EH (cell line): ENCODE measurements at places on chromosomes 6 and 20.

DNA sequence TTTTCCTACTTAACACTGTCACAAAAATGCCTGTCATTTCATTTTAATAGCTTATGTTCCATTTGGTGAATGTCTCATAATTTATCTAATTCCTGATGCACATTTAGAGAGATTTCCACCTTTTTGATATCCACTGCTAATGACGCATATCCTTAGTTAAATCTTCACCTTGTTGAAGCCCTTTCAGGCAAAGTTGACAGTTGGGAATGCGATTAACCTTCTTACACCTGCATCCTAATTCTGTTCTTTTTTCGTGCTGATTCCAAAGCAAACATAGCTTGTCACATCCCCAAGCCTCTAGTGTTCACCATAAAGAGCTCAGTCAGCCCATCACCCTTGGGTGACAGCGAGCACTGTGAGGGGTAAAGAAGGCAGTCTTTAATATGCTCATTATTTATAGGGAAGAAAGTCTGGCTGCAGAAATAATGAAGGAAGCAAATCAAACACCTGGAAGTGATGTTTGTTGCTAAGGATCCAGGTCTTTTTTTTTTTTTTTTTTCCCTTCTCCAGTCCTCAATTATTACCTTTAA is 205.6 kb downstream of the DTNBP1 start:
- no peak for DNase-seq

- DNase-seq, result no peak
These were observed 145.8 kb downstream of the LCA5 start for GRCh38 chr6:79391480-79391879.

GRCh38 chr6:54050750-54051149 is 60.5 kb upstream of the MLIP start:
- no peak for DNase-seq

GRCh38 chr6:46772762-46773161 is 20.4 kb upstream of the MEP1A start:
- DNase-seq, result no peak
